ENCODE measurements at places on chromosomes 12 and 14. TPM values are rescaled to one million over a fixed set of nuclear protein-coding genes. Genes with fewer than 3 reads are reported as not detected.

DNA sequence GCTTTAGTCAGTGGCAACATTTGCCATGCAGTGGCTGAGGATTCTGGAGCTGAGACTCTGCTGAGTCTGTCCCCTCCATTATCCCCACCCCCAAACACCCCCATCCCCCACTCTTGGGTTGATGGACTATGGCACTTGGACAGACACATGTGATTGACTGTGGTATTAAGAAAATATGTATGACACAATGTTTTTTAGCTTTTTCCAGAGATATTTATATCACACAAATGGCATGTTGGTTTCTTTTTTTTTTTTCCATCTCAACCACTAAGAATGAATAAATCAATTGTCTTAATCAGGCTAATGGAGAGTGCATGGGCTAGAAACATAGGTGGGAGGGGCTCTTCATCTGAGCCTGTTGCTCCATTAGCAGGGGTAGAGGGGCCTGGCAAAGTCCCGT is 30.7 kb upstream of the MAP1LC3B2 start:
- peaks cover 41% of the 10 kb centered on the region for H3K4me1 ChIP-seq
- no peak overlapping the region for H3K4me3 ChIP-seq
- peak overlapping the region; percentile 70 for H3K27ac ChIP-seq
- no peaks in the 10 kb centered on the region for H3K27me3 ChIP-seq
- peak; percentile 61 for DNase-seq

DNA sequence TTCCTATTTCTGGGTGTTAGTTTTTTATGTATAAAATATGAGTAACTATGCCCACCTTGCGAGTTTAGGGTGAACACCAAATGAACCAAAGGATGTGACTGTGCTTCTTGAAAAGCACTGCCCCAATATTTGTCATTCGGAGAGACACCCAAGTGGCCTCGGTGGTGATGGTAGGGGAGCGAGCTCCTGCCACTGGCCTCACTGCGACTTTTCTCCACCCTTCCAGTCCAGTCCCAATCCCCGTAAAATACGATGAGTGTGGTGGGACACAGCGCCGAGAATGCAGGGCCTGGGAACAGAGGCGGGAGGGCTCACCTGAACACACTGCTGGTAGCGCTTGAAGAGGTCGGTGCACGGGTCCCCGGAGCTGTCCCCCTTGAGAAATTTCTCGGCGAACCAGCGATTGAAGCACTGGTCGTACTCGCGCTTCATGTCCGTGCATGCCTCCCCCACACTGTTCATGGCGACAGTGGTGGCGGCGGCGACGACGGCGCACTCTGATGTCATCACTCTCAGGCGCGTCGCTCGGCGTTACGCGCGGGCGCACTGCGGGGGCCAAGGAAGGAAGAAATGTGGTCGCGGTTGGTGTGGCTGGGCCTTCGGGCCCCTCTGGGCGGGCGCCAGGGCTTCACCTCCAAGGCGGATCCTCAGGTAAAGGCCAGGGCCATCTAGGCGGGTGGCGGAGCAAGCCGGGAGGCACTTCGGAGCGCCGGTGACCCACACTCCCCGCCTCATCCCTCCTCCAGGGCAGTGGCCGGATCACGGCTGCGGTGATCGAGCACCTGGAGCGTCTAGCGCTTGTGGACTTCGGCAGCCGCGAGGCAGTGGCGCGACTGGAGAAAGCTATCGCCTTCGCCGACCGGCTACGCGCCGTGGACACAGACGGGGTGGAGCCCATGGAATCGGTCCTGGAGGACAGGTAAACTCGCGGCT is at the start of the genes GATC and TRIAP1:
GATC (plus strand) TSS at position 534 of the 933 bp plus-strand sequence; CDS start at position 571, 37 bp downstream.
TRIAP1 (minus strand) TSS at position 474 of the 933 bp plus-strand sequence; CDS start at position 462, 12 bp downstream.
- peak within 1 kb of the TSS; percentile 82 for H3K27ac ChIP-seq
- peaks cover 28% of the 10 kb centered on the region for H3K36me3 ChIP-seq
- no peaks in the 10 kb centered on the region for H3K27me3 ChIP-seq
- peak; percentile 53 for DNase-seq

GRCh38 chr12:40502322-40502721 is 189.9 kb upstream of the CNTN1 start:
- H3K36me3 ChIP-seq, result no peaks in the 10 kb centered on the region
- H3K4me3 ChIP-seq, result no peak overlapping the region
- no peak overlapping the region for H3K27ac ChIP-seq
- no peak for DNase-seq
- no peaks in the 10 kb centered on the region for H3K27me3 ChIP-seq

The SP7 gene
- not detected for total RNA-seq

DNA sequence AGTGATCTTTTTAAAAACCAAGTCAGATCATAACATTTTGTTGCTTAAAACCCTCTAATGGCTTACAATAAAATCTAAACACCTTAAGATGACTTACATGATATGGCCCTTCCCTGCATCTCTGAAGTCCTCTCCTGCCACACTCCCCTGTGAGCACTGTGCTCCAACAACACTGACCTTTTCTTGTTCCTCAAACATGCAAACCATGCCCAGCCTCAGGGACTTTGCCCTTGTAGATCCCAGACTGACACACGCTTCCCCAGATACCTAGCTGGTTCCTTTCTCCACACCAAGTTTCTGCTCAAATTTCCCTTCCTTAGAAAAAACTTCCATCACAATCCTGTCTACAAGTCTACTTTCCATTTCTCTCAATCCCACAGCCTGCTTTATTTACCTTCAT is 128.6 kb downstream of the IPO8 start:
- H3K4me1 ChIP-seq, result no peaks in the 10 kb centered on the region
- no peak overlapping the region for H3K4me3 ChIP-seq
- H3K27me3 ChIP-seq, result no peaks in the 10 kb centered on the region
- no peak overlapping the region for H3K27ac ChIP-seq

GRCh38 chr14:69891422-69891821 is 12.2 kb downstream of the SMOC1 start:
- no peaks in the 10 kb centered on the region for H3K27me3 ChIP-seq
- DNase-seq, result no peak
- H3K4me1 ChIP-seq, result peaks cover 6% of the 10 kb centered on the region
- no peak overlapping the region for H3K4me3 ChIP-seq

- H3K36me3 ChIP-seq, result no peaks in the 10 kb centered on the region
- DNase-seq, result peak; percentile 22
- H3K27me3 ChIP-seq, result no peaks in the 10 kb centered on the region
- no peaks in the 10 kb centered on the region for H3K4me1 ChIP-seq
Observed at GRCh38 chr12:38662829-38663228, 242.6 kb downstream of the CPNE8 start.

The DPPA3 gene
- not detected for total RNA-seq

GRCh38 chr14:64715146-64715627 is 11.0 kb downstream of the PLEKHG3 start:
- H3K27ac ChIP-seq, result no peak overlapping the region
- no peaks in the 10 kb centered on the region for H3K36me3 ChIP-seq
- no peaks in the 10 kb centered on the region for H3K27me3 ChIP-seq
- H3K4me1 ChIP-seq, result peaks cover 37% of the 10 kb centered on the region
- no peak overlapping the region for H3K4me3 ChIP-seq
- DNase-seq, result no peak

DNA sequence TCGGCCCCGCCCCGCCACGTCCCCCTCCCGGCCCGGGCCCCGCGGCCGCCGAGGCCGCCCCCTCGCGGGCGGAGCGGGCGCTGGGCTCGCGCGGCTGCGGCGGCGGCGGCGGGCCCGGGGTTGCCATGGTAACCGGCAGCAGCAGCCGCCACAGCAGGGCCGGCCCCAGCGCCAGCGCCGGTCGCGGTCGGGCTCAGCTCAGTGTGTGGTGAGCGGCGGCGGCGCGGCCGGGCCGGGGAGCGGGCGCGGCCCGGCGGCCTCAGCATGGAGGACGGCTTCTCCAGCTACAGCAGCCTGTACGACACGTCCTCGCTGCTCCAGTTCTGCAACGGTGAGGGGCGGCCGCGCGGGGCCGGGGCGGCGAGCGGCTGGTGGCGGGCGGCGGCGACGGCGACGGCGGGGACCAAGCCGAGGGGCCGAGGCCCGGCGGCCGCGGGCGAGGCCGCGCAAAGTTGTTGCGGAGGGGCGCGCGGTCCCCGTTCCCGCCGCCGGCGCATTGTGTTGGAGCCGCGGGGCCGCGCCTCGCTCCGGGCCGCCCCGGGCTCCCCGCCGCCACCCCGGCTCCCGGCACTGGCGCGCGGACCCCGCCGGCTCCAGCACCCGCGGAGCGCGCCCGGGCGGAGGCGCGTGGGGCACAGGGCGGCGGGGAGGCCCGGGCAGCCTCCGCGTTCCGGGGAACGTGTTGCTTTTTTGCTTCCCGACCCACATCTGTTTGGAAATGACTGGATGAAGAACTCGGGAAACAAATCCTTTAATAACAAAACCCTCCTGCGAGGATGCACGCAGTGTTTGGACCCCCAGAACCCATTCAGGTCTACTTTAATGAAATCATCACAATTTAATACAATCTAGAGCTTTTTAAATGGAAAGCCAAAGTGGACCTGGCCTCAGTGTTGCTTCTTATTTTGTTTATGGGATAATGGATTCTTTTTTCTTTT is at the start of gene EML1:
EML1 (plus strand) TSS at position 201 of the 938 bp plus-strand sequence; CDS start at position 265, 64 bp downstream.
- DNase-seq, result peak; percentile 52
- peaks cover 14% of the 10 kb centered on the region for H3K4me1 ChIP-seq
- H3K4me3 ChIP-seq, result peak within 1 kb of the TSS; percentile 84
- H3K27me3 ChIP-seq, result no peaks in the 10 kb centered on the region
- H3K36me3 ChIP-seq, result no peaks in the 10 kb centered on the region
- H3K27ac ChIP-seq, result peak within 1 kb of the TSS; percentile 61

DNA sequence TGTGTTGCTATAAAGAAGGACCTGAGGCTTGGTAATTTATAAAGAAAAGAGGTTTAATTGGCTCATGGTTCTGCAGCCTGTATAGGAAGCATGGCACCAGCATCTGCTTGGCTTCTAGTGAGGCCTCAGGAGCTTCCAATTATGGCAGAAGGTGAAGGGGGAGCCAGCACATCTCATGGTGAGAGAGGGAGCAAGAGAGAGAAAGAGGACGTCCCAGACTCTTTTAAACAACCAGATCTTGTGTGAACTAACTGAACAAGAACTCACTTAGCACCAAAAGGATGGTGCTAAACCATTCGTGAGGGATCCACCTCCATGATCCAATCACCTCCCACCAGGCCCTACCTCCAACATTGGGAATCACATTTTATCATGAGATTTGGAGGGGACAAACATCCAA is 6.1 kb upstream of the SNAPC1 start:
- H3K36me3 ChIP-seq, result peaks cover 5% of the 10 kb centered on the region
- no peaks in the 10 kb centered on the region for H3K4me1 ChIP-seq
- no peaks in the 10 kb centered on the region for H3K27me3 ChIP-seq
- H3K4me3 ChIP-seq, result no peak overlapping the region
- no peak overlapping the region for H3K27ac ChIP-seq

- peaks cover 16% of the 10 kb centered on the region for H3K4me1 ChIP-seq
- H3K36me3 ChIP-seq, result no peaks in the 10 kb centered on the region
- H3K4me3 ChIP-seq, result no peak overlapping the region
- DNase-seq, result no peak
Observed at GRCh38 chr12:75997658-75998057, 33.9 kb downstream of the PHLDA1 start.

DNA sequence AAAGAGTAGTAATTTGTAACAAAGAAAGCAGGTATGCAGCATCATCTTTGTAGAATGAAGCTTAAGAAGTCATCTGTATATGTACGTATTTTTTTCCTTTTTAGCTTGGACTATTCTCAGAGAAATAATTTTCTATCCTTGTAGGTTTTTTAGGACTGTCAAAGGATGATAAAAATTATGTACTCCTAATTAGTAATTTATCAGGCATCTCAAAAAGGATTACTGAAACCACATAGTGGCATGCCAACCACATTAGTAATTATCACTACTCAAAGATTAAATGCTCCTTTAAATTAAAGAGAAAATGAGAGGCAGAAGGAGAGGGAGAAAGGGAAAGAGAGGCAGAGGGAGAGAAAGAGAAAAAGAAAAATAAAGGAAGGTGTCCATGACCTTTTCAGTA is 17.3 kb downstream of the TTC8 start:
- H3K36me3 ChIP-seq, result peaks cover 3% of the 10 kb centered on the region
- H3K4me1 ChIP-seq, result peaks cover 12% of the 10 kb centered on the region

DNA sequence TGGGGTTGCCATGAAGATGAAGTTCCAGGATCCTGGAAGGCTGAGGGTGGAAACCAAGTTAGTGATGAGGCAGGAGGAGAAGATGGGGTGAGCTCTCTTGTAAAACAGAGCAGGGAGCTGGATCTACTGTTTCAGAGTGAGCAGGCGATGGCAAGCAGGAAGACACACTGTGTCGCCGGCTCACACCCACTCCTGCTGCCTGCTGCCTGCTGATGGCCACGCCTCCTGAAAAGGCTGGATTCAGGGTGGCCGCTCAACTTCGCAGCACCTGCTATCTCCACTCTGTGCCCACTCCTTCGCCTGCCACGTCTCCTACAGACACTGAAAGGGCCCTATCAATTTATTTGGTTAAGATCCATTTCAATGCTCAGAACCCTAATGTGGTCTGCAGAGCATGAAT is 96.1 kb downstream of the RBM19 start:
- DNase-seq, result no peak
- peaks cover 2% of the 10 kb centered on the region for H3K36me3 ChIP-seq
- H3K4me3 ChIP-seq, result no peak overlapping the region
- H3K27me3 ChIP-seq, result peaks cover 3% of the 10 kb centered on the region
- H3K27ac ChIP-seq, result no peak overlapping the region
- H3K4me1 ChIP-seq, result peaks cover 7% of the 10 kb centered on the region

DNA sequence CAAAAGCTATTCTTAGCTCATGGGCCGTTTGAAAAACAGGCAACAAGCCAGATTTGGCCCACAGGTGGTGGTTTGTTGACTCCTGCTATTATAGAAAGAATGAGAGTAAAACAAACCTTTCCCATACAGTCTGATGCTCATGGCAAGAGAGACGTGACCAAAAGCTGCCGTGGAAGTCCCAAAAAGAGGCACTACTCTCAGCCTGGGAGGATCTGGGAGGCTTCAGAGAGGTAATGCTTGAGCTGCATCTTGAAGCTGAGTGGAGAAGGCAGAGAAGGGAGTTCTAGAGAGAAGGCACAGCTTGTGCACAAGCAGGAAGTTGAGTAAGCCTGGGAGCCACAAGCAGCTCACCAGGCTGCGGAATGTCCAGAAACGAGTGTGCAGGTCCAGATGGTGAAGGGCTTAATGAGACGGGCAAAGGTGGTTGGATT is 9.6 kb downstream of the PLXNC1 start:
- DNase-seq, result no peak
- no peaks in the 10 kb centered on the region for H3K4me1 ChIP-seq
- no peaks in the 10 kb centered on the region for H3K36me3 ChIP-seq
- H3K27me3 ChIP-seq, result peaks cover 40% of the 10 kb centered on the region
- no peak overlapping the region for H3K27ac ChIP-seq

The GDF3 gene
- total RNA-seq, result not detected

The SERPINA10 gene
- total RNA-seq, result not detected

The BLTP3B gene
- total RNA-seq, result 16.0 TPM

DNA sequence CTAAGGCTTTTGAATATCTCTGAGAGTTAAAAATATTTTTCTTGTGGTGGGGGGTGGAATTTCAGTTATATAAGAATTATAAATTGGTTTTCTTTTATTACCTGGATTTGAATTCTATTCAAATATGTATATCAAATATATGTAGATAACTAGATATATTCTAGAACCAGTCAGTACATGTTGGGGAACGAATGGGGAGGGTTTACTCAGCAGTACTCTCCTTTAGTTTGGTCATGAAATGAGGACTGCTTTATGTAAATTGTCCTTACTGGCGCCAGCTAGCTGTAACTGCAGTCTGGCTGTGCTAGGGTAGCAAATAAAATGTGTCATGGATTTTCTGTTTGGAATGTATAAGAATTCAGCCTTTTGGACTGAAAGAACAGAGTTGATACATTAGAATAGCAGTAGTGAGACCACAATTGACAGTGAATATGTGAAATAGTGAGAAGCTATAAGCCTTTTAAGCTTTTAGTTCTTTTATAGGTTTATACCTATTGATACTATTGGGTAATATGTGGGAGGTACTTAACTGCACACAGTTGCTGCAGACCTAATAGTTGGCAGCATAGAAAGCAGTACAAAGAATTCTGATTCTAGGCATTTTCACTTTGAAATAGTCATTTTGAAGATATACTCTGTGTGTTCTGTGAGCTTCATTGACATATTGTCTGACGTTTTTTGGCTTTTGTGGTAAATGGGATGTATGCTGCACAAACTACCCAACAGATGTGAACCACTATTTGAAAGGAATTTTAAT is 29.0 kb downstream of the ATF7IP start:
- H3K36me3 ChIP-seq, result no peaks in the 10 kb centered on the region
- H3K4me1 ChIP-seq, result peaks cover 17% of the 10 kb centered on the region
- H3K4me3 ChIP-seq, result no peak overlapping the region
- DNase-seq, result peak; percentile 92
- no peaks in the 10 kb centered on the region for H3K27me3 ChIP-seq

Data from astrocyte (in vitro differentiated cells and primary cell).